Substantia nigra (tissue), 51 donors: ENCODE measurements at places on chromosomes 4 and X.

DNA sequence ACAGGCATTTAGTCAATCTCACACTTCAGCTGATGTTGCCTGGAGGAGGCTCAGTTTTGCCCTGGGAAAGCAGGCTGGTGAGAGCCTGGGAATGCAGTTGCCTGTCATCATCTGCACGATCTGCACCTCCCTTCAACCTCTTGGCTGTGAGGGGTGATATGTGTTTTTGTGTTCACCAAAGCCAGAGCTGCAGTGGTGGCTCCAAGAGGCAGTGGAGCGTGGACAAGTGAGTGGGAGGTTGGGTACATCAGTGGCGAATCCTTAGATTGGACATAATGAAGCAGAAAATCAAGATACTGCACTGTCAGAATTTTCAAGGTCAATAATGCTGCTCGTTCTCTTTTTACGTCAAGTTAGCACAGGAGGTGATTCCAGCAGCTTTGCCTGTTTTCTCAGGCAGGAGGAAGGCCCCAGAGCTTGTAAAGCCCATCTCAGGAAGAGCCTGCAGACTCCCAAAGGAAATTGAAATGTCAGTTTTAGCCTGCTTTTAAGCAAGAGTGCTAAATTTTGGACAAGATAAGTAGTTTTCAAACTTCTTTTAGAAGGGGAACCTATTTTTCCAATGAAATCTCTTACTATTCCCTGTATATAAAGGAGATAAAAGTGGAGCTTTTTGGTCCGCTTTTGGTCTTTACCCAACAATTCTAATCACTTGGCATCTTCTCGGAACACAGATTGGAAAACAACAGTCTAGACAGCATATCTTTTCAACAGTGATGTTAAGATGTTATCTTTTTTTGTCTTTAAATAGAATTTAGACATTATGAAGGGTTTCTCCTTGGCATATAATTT is 92.8 kb downstream of the FRAS1 start:
- DNase-seq = no peak

GRCh38 chrX:118631586-118631985 is 95.8 kb upstream of the IL13RA1 start:
- no peak for DNase-seq

DNA sequence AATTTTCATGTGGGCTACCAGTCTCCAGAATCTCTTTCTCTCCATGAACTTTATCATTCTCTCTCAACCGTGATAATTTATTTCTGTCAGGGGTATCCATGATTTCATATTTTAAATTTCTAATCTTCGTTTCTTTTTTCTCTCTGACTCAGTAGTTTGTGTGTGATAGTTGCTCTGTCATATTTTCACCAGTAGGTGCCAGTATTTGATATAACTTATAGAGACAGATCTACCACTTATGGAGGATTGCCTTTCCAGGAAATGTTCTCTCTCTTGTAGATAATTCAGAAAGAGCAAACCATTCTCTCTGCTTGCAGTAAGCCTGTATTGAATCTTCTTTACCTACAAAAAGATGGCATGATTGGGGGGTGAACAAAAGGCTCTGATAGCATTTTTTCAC is 79.3 kb upstream of the DYNLT3 start:
- no peak for DNase-seq

DNA sequence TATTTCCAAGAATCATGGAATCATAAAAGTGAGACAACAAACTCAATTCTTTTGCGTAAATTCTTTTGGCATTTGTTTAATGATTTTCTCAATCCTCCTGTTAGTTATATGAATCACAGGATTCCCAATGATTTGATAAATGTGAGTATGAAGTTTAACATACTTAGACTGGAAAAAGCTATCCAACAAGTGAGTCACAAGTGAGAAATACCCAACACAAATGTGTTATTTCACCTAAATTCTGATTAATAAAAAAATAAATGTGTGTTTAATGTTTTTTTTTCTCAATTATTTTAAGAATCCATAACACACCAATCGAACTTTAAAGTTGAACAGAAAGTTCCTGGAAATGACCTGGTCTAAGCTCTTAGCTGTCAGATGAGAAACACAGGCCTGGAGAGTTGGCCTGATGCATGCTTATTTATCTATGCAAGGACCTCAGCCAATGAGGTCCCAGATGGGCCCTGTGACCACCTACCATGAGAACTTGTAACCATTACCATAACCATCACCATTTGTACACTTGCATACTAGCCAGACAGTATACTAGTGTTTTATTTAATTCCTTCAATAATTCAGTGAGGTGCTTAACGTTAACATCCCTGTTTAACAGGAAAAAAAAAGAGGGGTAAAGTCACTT is 386.7 kb downstream of the SPRY1 start:
- DNase-seq = no peak

DNA sequence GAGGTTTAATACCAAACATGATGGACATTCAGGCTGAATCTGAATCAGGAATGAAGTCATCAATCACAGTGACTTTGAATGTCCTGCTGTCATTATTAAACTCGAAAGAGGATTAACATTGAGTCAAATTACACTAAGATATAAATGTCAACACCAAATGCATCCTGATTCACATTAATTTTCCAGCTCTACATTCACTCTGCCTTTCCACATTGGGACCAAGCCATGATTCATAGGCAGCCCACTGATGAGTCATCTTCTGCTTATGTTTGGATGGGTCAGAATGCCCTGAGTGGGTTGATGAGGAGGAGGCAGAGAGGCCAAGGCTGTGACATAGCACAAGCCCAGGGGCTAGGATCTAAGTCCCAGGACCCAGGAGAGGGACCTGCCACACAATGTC is 247.6 kb upstream of the RPS6KA3 start:
- no peak for DNase-seq

- DNase-seq = no peak
Measured at GRCh38 chr4:56317749-56318148, 69.5 kb downstream of the AASDH start.

- DNase-seq = no peak
Measured at GRCh38 chrX:15749642-15750610, 11.9 kb downstream of the CA5B start.

DNA sequence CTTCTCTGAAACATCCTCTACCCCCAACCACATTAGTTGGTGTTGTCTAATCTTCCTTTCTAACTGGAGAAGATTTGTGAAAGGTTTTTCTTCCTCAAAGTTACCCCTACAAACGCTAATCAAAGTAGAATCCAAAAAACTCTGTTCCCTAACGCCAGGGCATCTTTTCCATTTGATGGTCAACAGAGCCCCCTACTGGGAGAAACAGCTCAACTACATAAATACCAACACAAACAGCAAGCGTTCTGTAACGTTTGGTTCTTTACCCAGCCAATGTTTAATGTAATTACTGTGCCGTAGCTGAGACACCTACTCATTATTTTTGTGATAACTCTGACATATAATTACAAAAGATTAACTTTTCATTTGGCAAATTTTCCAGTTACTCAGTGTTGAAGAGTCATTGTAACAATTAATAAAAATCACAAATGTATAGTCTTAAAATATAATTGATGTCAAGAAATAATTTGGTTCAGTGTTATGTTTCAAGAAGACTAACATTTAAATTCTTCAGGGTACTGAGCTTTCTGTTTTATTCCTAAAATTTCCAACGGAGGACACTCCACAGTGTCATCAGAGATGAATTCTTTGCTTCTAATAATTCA is 94.9 kb upstream of the TBC1D9 start:
- DNase-seq = peak; percentile 59

DNA sequence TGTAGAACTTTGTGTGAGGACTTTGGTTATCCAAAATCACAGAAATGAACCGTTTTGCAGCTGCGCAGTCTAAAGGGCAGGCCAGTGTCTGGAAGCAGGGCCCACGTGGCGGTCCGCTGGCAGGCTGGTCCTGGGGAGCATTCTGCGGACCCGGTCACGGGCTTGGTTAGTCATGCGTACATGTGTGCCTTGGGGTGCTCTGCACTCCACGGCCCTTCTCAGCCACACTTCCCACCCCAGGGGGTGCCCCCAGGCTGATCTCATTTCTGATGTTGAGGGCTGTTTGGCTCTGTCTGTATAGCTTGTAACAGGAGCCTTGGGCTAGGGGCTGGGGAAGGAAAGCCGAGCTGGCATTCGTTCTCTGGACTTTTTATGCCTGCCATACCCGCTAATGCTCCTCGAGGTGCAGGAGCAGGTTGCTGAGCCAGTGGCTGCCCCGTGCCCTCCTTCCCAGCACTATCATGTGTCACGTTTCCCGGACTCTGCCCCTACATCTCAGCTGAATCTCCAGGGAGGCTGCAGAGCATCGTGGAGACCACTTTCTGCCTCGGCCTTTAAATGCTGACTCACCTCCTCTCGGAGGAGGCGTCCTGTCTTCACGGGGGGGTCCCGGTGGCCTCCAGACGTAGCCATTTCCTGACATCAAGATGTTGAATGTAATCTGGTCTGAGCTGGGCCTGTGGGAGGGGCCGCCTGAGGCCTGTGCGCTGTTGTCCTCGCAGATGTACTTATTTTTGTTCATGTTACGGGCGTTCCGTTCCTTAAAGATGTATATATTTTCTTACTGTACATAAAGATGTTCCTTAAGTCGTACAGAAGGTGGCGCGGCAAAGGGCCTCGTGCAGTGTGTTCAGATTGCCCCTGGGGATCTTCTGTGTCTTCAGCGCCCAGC is 11.4 kb upstream of the TADA2B start:
- no peak for DNase-seq

DNA sequence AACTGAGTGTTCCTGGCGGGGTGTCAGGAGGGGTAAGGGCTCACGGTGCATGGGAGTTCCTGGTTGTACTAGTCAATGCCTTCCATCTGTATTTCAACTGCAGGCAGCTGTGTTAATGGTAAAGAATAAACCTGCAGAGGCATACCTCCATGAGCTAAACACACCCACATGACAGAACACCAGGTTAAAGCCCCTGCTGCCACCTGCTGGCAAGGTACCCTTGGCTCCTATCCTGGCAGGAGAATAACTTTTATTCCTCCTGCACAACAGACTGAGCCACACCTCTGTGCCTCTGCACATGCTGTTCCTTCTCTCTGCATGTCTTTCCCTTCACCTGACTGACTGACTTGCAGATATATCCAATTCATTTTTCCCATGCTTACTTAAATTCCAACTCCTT is 11.1 kb downstream of the ITIH6 start:
- no peak for DNase-seq

- no peak for DNase-seq
Measured at GRCh38 chr4:173466101-173466500, 63.9 kb downstream of the HAND2 start.

- DNase-seq = no peak
Measured at GRCh38 chr4:165328708-165329107, 1.2 kb downstream of the MSMO1 start.

DNA sequence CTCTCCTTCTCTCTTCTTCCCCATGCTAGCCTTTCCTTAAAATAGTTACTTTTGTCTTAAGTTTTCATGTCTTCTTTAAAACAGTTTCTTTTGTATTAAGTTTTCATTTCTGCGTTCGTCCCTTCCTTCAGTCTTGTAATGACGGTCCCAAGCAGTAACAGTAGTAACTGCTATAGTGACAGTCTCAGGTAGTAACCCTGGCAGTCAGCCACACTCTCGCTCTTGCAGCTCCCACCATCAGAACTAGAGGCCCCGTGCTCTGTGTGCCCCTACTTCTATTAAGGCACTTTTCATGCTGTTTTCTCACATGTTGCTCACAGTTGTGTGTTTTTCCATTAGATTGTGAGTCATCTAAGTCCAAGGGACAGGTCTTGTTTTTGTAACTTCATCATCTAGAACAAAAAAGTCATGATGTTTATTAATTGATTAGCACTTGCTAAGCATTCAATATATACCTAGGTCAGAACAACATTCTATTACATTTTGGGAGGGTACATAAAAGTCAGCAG is 49.3 kb downstream of the C4orf33 start:
- DNase-seq = no peak

DNA sequence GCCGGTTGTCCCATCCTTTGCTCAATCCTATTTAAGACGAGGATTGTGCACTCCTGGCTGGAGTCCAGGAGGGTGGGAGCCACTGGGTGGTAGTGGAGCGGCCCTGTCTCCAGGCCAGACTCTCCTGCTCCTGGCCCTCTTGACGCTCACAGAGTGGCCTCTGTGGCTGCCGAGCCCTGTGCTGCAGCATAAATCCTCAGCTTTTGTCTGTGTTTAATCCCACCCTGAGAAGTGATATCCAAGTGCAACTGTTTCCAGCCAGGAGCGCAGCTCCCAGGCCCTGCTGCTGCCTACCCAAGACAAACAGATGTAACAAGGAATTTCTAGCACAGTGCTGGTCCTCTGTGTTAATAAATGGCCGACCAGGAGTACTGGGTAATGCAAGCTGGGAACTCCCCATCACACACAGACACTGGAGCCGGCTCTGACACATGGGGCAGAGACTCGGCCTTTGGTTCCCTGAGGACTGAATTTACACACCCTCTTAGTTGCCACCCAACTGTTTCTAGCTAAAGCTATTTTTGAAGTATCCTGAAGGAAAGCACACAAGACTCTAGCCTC is 85.3 kb downstream of the GATB start:
- DNase-seq = no peak

- DNase-seq = peak; percentile 70
Measured at GRCh38 chr4:8198906-8199593, at the start of gene SH3TC1. Gene SH3TC1, plus strand, starts transcription at chr4:8199290. Its CDS starts 5,905 bp downstream, at chr4:8205195.

DNA sequence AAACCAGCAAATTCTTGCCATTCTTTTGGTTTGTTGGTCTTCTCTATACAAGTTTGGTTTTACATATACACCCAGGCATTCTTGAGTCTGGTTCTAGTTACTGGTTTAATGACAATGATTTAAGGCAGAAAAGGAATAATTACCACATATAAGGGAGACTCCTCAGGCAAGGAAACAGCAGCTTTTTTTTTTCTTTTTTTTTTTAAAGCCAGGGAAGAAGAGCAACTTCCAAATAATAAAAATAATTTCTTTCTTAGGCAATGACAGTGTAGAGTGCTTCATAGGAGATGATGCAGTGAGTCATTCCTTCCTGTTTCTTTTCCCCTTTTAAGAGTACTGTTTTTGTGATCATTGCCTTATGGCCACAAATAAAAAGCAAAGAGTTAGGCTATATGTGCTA is 289.7 kb downstream of the DKK2 start:
- no peak for DNase-seq

DNA sequence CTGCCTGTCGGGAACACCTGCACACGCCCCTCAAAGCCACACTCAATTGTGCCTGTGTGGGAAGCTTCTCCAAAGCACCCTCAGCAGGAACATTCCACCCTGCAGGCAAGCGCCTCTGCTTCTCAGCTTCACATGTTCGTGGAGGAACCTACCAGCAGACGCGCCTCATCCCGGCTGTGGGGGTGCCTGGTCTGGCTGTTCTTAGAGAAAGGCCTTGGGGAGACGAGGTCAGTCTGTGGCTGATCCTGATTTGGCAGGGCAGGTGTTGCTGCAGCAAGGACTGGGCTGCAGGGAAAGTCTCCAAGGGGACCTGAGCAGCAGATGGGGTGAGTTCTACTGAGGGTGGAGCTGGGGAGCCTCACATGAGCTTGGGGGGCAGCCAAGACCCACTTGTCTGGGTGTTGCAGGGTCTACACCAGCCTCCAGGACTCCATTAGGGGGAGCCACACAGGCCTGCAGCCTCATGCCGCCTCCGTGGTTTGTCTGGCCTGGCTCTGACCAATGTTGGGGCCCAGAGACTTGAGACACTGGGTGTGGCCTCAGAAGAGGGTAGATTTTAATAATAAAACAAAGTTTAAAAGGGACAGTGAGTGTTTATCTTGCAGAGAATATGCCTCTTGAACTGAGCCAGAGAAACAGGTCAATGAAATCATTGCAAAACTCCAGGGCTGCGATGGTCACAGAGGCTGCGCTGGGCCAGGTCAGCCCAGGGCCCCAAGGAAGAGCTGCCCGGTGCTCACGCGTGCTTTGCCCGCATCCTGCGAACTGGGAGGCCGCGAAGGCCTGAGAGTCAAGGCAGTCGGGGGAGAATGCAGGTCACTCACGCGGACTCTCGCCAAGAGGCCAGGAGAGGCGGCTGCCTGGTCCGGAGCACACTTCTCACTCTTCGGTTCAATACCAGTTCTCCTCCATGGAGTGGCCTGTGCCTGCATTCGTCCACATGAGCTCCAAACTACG is 21.1 kb downstream of the RNF212 start:
- no peak for DNase-seq
